GM04504 (cell line): ENCODE measurements at places on chromosomes 16 and 17.

GRCh38 chr17:14333506-14333905, 32.6 kb downstream of the HS3ST3B1 start:
- no peak for DNase-seq

GRCh38 chr16:70304892-70305448, 6.0 kb downstream of the DDX19B start:
- DNase-seq, result no peak

DNA sequence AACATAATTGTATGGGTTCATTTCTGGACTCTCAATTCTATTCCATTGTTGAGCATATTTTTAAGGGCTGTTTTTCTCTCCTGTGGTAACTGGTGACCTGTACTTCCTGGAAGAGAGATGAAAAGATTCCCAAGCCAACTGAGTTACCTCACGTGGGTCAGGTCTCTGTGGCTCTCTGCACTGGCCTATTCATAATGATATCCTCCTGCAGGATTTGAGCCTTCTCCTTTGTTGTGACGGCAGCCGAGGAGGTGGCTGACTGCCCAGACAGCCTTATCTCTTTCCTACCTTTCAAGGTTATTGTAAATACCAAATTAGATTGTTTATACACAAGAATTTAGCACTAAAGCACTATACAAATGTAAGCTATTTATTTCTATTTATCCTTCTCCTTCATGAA, 2.7 kb upstream of the ACE start:
- no peak for DNase-seq

DNA sequence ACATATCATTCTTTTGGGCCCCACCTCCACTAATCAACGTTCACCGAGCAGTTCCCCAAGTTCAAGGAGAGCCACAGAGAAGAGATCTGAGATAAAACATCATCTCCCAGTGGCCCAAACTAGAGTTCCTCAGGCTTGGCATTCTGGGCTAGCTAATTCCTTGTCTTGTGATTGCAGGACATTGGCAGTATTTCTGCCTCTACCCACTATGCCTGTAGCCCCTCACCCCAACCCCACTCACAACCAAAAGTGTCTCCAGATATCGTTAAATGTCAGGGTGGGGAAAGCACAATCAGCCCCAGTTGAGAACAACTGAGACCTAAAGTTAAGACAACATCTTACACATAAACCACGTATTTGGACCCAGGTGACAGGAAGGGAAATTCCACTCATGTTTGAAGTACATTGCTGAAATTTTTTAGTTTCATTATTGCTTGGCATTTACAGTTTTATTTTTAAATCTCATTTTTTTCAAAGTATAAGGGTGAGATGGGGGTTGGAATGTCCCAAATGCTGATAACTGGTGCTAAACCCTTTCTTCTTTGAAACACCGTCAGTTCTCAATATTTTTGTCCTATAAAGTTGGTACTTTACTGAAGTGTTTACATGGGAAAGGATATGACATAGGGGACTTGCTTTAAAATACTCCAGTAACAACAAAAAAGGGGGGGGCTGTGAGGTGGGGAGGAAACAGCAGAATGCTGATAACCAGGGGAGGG, 13.6 kb downstream of the ZC3H7A start:
- no peak for DNase-seq

DNA sequence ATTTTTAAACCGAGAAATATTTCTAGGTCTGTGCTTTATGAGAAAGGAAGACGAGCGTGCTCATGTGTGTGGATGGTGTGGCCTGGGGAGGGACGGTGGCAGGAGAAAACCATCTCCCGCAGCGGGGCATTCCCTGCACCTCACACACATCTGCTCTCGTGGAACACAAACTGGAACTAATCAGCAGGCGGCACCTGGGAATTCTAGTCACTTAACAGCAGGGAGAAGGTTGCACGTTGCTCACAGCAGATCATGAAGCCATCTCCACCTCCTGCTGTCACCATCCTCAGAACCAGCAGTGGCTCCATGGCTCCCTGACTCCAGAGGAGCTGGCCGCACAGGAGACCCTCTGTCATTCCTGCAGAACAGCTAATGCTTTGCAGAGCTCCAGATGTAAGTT, 35.2 kb downstream of the ADCY9 start:
- no peak for DNase-seq

DNA sequence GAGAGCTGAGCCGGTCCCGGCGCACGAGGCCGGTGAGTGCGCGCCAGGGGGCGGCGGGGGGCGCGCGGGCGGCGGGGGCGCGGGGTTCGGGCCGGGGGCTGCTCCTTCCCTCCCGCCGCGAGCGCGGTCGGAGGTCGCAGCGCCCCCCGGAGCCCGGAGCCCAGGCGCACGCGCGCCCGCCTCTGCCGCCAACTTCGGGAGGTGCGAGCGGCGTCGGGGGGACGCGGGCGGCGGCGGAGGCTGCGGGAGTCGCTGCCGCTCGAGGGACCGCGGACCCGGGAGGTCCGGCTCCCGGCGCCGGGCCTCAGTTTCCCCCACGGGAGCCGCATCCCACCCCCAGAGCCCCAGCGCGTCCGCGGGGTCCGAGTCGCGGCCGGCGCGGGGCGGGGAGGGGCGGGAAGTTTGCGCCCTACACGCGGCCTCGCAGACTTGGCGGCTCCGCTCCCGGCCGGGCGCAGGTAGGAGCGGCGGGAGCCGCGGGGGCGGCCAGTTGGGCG, at the start of gene PRR35:
Gene PRR35, plus strand, starts transcription at position 191 of the 497 bp plus-strand sequence. CDS start 2,901 bp downstream, outside the sequence.
- no peak for DNase-seq

DNA sequence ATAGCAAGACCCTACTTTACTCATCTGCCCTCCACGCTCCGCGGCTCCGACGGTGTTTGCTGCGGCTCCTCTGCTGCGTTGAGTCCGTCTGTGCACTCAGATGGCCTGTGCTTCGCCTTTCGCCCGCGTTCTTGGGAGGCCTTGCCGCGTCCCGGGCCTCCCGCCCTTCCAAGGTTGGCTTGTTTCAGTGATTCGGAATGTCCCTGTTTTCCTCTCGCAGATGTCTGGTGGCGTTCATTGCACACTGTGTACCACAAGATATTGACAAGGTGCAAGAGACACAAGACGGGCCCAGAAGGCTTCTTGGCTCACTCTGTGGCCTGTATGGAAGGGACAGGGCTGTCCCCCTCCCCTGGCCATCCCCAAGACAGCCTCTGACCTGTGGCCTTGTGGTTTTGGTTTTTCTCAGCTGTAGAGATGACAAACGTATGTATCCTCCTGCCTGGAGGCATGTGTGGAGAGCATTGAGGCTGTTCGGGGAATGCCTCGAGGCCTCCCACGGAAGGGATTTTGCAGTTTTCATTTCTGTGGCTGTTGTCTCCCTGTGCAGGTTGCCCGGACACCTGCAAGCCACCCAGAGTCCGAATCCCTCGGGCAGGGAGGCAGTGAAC, 15.4 kb downstream of the MGRN1 start:
- no peak for DNase-seq

DNA sequence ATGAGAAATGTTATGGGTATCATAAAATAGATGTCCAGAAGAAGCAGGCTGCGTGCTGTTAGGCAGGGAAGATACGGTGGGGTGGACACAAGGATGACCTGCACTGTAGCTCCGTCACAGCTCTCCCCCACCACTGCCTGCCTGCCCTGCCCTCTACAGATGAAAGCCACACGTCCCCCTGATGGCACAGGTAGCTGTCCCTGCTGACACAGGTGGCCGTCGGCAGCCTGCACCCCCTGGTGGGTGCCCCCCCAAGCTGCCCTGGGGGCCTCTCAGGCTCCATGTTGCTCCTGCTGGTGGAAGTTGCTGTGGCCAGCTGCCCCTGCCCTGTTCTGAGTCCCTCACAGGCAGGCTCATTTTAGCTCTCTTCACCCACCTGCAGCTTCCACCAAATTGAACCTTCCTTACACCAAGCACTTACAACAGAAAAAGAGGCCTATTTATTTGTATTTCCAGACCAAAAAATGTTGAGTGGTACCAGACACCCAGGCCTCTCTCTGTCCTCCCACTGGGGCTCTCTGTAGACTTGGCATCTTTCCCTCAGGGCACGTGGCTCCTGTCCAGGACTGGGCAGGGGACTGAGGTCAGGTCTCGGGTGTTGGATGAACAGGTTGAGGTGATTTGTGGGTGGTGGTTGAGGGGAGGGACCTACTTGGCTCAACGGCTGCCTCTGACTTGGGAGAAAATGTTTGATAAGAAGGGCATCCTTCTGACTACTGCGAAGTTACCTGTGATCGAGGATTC, 50.1 kb upstream of the CACNG5 start:
- DNase-seq, result no peak

- DNase-seq, result no peak
These were observed 27.5 kb downstream of the TMEM238L start for GRCh38 chr17:10776381-10776780.

- no peak for DNase-seq
These were observed 32.1 kb upstream of the SBK1 start for GRCh38 chr16:28260193-28260592.

DNA sequence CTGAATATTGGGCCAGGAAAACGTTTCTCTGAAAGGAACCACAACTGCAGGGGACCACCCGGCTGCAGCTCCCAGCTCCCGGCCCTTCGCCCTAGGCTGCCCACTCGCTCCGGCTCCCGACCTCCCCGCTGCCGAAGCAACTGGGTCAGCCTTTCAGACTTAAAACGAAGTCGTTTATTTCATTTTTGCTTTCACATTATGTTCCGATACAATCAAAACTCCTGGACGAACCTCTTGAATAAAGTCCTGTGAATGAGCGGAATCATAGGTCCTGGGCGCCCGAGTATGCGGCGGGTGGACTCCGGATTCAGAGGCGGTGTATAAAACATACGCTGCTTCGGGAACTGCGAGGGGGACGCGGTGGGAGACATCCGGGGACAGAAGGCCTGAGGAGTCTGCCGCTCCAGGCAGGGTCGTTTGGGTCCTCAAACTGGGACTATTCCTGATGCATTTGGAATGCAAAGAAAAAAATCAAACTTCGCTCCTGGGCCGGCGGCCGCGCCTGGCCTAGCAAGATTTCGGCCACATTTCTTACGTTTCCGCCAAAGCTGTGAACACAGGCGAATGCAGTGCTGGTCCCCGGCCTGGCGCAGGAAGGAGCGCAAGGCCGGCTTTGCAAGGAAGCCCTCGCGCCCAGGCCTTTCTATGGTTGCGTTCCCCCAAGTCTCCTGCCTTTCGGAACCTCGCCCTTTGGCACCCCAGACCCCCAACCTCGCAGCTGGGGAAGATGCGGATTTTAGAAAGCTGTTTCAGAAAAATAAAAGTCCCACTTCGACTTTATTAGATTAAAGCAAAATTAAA, 3.7 kb downstream of the CBLN1 start:
- DNase-seq, result no peak

GRCh38 chr17:60354223-60354622, 37.7 kb downstream of the USP32 start:
- DNase-seq, result peak; percentile 61

DNA sequence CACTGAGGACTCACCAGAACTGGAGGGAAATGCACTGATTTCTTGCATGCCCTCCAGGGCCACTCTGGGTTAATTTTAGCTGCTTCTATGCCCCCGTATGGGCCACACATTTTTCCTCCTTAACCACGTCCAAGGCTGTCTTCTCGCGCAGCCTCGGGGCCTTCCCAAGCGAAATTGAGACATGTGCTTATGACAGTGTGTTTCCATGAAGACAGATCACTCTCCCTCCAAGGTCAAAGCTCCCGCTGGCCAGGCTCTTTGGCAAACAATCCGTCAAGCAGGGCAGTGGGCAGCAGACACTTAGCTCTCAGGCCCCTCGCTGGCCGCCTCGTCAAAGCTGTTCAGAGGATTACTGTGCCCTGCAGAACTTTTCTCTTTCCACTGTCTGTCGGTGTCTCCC, 243.0 kb upstream of the N4BP1 start:
- no peak for DNase-seq

DNA sequence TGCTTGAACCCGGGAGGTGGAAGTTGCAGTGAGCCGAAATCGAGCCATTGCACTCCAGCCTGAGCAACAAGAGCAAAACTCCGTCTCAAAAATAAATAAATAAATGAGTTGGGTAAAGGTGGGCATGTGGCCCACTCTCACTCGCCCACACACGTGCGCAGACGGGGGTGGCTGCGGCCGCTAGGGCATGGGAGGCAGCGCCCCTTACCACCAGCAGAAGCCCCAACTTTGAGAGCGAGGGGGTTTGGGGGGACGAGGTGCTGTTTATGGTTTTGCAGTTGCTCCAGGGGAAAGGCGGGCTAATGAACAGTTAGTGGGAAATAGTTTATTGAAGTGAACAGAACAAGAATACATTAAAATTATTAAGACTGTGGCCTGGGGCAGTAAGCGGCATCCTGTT, 14.9 kb upstream of the RBFOX3 start:
- no peak for DNase-seq

DNA sequence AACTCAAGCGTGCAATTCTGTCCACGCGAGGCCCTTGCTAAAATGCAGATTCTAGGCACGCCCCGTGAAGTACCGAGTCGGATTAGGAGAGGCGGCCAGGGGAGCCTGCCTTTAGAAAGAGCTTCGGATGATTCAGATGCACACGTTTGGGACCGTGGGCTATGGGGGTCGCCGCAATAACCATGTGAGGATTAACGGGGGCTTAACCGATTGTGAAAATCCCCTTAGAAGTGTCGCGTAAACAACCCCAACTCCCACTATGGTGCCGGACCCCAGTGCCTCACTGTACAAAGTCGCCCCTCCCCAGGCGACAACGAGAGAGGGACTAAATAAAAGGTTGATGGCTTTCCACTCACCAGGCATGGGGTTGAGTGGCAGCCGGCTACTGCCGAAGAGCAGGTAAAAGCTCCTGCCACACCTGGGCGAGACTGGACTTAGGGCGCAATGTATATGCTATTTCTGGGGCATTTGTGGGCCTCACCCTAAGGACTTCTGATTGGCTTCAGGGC, 635 bp upstream of the SP2 start:
- no peak for DNase-seq

DNA sequence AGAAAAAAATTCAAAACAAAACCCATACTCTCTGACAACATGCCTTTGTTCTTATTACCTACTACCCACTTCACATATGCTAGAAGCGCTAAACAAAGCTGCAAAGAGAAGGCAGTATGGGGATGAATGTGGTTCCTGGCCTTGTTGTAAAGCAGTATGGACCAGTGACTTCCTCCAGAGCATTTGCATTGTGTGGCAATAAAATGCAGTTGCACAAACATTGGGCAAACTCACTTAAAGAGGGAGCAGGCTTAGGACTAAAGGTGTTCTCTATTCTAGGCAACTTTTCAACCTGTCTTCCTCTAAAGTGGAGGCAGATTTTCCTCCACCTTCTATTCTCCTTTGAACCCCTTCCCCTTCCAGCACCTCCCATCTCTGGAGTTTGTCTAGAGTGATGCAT, 17.1 kb downstream of the TMIGD1 start:
- DNase-seq, result no peak

- DNase-seq, result no peak
These were observed 10.1 kb downstream of the THRA start for GRCh38 chr17:40072735-40073346.

DNA sequence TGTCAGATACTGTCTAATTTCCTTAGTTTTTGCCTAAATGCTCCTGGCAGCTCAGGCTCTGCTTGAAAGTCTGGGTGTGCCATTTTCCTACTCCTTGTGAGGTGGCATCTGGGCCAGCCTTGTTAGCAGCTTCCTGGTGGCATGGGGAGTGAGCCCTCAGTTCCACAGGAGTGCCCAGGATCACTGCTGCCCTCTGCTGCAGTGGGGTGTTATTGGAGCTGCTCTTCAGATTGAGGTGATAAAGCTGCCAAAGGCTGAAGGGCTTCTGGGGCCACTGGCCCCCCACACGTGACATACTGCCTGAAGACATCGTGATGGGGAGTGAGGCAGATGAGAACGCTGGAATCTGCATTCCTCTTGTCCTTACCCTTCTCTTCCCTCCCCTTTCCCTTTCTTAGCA, 27.4 kb downstream of the CEP95 start:
- DNase-seq, result no peak
